ENCODE measurements at places on chromosomes 12 and 14.

DNA sequence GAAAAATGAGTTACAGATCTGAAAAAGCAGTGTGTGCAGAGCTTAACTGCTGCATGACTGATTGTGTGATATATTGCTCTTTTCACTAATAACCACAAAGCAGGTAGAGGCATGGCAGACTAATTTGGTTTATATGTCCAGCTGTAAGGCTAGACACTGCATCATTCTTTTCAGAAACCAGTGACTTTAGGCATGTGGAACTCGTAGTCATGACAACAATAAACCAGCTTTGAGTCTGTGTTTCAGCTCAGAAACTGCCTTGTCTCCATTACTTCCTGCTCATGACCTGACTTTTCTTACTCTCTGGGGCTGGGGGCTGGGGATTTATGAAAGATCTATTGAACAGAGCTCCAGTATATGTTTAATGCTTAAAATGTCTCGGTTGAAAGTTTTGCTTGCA lies 146.8 kb upstream of the LRIG3 start:
- DNase-seq: no peak

DNA sequence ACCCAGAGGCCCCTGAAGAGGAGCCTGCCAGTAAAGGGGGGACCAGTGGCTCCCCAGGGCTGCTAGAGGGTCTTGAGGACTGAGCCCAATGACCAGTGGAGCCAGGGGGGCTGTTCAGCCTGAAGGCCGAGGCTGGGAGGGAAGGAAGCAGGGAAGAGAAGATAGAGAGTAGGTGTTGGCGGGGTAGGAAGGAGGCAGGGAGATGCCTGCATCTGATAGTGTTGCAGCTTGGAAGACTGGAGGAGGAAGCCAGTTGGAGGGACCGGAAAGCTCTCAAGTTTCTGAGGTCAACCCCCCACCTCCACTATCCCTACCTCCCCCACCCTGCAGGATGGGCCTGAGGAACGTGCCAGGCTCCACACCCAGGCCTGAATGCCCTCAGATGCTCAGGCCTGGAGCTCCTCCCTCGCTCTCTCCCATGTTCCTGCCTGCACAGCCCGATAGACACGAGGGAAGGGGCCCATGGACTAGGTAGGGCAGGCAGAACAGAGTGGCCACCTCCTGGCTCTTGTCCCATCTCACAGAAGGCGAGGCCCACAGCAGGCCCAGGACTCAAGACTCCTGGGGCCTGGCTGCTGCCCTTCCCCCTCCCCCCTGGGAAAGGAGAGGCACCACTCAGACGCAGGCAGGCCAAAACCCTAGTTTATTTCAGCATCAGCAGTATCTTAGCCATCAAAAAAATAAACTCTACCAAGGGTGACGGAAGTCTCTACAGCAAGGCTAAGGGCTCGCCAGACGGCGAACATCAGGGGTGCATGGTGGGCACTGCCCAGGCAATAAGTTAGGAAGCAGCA lies 3.4 kb downstream of the CKB start:
- no peak for DNase-seq

DNA sequence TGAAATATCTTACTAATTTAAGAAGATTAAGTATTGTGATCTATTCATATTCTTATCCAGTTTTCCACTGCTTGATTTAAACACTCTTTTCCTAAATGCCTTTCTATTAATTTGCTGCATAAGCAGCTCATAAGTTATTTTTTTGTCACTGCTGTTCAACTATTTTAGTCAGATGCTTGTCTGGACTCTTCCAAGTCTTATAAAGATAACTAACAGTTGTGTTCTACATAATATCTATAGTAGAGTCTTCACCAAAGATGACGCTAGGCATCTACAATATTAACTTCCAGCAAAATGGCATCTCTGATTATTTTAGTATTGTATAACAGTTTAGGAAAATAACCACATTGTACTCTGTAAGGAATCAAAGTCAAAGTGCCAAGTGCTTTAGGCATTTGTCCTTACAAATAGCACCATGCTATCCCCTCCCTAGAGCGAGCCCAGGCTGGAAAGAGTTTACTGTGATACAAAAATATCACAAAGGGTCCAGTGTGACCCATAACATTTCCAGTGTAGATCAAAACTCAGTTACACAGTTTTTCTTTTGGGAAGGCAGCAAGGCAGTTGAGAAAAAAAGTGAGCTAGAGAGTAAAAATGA lies 98.2 kb downstream of the DENND5B start:
- no peak for DNase-seq

DNA sequence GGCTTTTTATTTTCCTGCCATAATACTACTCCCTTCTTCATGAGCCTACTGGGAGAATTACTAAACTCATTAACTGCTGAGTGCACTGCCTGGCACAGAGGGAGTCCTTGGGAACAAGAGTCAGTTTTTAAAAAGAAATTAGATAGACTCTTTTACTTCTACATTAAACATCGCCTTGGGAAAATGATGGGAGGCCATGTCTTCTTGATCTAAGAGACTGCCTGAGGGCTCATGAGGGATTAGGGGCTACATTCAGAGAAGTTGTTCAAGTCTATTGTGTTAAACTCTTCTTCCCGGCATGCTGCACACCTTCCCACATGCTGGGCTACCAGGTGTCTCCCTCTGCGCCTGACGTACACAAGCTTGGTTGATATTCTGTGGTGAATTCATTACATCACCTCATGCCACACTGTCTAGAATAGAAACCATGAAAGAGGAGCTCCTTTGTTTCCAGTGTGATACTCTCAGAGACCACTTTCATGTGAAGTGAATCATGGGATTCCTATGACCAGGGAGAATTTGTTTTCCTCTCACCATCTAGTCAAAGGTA lies 1422.3 kb downstream of the AACS start:
- DNase-seq: no peak

DNA sequence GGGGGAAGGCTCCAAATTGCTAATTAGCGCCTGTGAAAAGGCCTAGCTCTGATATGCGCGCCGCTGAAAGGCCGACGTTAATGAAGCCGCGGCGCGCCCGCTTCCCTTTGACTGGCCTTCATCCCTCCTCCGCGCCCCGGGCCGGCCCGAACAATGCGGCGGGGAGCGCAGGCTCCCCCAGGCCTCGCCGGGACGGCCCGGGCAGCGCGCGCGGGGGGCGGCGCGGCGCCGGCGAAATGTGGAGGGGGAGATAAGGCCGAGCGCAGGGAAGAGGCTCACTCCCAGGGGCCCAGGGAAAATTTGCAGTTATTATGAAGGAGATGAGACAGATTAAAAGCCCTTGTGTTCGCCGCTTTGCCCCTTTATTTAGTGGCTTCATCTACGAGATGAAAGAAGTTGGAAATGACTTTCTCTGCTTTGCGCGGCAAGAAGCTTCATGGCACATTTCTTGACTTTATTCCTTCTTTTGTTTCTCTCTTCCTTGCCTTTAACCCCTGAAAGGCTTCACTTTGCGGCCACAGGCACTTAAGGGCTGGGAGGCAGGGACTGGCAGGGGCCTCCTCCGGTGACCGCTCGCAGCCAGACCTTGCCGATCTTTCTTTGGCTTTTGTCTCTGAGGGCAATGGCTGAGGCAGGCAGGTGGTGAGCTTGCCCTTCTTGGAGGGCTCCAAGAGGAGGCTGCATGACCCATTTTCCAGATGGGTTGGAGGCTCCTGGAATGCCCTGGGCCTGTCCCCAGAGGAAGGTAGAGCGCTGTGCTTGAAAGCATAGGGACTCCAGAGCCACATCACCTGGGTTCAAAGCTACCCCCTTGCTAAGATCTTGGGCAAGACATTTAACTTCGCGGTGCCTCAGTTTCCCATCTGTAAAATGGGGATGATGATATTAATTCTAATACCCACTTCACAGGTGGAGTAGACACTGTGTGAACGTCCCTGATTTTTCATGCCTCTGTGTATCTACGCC lies 12.7 kb upstream of the GPATCH2L start:
- DNase-seq: no peak

DNA sequence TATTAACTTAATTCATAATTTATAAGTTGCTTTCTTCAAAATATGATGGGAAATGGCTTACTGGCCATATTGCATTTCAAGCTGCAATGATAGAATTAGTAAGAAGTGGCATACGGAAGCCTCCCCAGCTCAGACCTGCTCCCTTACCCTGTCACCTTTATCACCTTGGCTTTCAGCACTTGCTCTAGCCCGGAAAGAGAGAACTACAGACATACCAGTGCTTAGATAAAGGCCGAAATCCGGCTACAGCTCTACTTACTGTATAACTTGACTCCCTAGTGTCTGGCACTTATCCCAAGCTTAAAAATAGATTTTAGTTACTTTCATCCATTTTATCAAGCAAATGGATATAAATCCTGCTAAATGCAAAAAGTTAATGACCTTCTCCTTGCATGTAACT lies 42.5 kb downstream of the PKP2 start:
- DNase-seq: no peak

- no peak for DNase-seq
These were observed 47.5 kb downstream of the EIF2S3B start for GRCh38 chr12:10553148-10553547.

DNA sequence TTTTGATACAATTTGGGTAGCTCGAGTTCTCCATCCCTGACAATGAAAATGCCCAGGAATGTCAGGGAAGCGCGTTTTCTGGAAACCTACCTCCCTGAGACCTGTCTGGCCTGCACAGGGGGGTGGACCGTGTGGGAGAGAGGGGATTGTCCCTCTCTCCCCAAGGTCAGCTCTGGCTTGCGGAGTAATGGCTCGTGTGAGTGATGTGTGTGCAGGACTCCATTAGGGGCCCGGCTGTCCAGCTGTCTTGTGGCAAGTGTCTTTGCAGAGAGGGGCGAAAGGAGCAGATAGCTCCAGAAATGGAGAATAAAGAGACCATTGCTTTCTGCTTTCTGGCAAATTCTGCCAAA lies 215.3 kb downstream of the CHST11 start:
- DNase-seq: no peak

- no peak for DNase-seq
These were observed 334.1 kb downstream of the ALG10 start for GRCh38 chr12:34356233-34356987.

DNA sequence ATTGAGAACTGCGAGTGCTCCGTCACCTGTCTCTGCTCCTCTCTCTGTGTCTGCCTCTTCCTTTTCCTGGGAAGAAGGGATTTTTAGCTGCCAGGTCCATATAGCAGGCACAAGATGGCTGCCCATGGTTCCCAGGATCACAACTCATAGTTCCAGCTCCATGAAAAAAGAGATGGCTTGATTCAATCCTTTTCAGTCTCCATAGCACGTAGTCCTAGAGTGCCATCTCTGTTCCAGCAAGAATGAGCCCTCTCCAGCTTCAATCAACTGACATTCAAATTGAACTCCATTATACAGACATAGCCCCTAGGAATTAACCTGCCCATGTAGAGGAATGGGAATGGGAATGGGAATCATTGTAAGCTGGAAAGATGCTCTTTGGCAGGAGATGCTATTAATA lies 34.7 kb upstream of the RTRAF start:
- no peak for DNase-seq

DNA sequence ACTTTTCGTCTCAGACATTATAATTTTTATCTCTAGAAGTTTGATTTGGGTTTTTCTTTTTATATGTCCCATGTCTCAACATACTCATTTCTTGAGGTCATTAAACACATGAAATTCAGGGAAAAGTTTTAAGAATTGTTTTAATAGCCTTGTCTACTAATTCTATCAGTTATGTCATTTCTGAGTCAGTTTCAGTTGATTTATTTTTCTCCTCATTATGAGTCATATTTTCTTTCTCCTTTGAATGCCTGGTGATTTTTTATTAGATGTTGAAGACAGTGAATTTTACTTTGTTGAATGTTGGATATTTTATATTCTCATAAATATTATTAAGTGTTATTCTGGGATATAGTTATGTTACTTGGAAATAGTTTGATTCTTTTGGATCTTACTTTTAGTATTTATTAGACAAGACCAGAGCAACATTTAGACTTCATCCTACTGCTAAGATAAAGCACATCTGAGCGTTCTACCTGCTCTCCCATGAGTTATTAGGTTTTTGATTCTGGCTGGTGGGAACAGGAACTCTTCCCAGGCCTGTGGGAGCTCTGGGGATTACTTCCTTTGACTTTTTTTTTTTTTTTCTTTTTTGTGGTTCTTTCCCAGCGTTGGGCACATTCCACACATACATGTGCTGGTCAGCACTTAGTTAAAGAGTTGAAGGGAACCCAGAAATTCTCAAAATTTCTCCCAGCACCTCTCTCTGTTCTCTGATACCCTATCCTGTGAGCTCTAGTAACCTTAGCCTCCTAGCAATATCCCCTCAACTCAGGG lies 1157.7 kb downstream of the BCL11B start:
- DNase-seq: no peak

GRCh38 chr12:98370976-98371375 lies 144.4 kb upstream of the TMPO start:
- no peak for DNase-seq

DNA sequence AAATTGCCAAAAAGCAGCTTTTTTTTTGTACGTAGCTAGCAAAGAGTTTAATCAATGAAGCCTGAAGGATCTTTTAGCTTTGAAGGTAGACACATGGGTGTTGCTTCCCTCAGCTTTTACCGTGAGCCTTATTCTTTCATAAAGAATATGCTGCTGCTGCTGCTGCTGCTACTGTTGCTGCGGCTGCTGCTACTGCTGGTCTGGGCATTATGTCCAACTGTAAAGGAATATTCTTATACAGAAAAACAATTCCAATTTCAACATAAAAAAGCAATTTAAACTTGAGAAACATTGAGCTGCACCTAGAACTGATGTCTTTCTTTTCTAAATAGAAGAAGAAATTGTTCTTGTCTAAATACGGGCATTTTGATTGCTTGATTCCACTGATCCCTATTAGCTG lies 38.9 kb upstream of the PPP1R12A start:
- DNase-seq: no peak

DNA sequence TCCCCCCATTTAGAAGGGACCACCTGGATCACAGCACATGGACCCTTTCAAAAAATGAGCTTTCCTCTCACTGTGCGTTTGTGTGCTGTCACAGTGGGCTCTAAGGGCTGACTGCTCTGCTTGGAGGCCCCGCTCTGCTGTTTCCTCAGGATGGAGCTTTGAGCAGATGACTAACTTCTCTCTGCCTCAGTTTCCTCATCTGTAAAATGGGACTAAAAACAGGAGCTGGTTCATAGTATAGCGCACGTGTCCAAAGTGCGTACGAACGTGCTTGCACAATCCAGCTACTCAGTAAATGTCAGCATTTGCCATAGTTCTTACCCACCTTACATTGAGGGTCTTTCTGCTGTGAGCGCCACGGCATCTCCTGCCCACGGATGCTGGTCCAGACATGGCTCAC lies 12.7 kb upstream of the DNAH10 start:
- DNase-seq: no peak

DNA sequence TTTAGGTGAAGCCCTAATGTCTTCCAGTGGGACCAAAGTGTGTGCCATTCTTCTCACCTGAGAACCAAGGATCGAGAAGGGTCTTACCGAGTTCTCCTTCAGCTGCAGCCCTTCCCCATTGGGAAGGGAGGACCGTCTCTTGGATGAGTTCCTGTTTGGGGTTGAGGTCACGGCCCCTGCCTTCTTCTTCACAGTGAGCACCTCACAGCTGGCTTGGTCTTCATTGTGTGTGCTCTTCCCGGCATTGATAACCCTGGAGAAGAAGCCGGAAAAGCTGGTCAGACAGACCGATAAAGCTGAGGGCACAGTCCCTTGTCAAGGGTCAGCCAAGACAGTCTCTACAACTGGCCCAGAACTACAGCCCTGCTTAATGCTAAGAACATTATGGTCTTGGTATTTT lies 102.9 kb downstream of the PPM1H start:
- no peak for DNase-seq

GRCh38 chr14:31659278-31659677 lies 98.1 kb downstream of the NUBPL start:
- DNase-seq: no peak

Measured in CD4-positive, alpha-beta T cell treated with Interleukin-1 beta for 1 hour (primary cell).